ENCODE measurements at places on chromosomes 7 and 10.

DNA sequence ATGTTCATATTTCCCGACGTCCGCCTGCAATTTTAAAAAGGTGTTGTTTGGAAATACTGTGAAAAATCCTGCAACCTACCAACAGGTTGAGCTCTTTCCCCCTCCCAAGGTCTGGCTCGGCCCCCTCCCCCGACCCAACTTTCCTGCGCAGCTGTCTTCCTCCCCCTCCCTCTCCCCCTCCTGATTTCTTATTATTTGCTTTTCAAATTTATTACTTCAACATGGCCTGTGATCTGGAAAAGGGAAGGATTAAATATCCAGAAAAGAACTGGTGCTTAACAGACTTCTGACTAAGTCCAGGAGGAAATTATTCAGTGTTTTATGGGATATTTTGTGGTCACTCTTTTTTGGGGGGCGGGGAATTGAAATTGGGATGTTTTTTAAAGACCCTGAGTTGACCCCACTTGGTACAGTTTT is 2.4 kb downstream of the ARID5B start:
- no peak for DNase-seq

DNA sequence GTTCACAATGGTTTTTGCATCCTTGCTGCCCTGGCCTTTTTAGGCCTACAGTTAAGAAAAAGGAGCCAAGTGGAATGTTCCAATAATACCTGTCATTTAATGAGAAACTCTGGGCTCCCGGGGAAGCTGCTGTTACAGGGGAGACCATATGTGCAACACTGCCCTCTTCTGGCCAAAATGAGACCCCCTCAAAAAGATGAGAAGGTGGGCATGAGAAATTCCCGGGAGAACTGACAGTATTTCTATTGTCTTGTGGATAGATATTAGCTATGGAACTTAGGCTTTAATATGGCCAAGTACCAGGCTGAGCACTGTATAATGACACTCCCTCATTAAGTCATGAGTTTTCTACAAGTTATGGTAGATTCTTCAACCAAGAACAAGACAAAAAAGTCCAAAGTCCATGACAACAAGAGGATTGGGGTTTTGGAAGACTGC is 99.4 kb downstream of the CCDC3 start:
- DNase-seq: peak; percentile 6

GRCh38 chr10:124647421-124648130 is 96.6 kb downstream of the FAM53B start:
- no peak for DNase-seq

- no peak for DNase-seq
Observed at GRCh38 chr10:47260505-47261111, 39.4 kb upstream of the GDF10 start.

DNA sequence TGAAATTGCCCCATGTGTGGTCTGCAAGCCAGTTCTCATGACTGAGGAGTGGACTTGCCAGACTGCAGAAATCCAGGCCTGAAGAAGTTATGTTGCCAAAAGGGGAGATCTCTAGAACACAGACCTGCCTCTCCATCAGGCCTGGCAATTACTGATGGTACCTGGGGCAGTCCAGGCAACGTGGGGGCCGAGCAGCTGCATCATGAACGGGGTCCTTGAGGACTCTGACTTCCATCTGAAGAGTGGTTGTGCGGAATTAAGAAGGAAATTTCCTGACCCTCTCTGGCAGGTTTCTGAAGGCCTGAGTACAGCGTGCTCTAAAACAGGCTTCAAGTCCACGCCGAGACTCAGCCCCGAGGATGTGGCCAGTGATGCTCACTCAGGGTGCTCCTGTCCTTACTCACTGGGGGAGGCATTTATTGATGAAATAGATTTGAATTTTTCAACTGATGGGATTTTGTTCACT is 30.4 kb downstream of the RAMP3 start:
- no peak for DNase-seq

DNA sequence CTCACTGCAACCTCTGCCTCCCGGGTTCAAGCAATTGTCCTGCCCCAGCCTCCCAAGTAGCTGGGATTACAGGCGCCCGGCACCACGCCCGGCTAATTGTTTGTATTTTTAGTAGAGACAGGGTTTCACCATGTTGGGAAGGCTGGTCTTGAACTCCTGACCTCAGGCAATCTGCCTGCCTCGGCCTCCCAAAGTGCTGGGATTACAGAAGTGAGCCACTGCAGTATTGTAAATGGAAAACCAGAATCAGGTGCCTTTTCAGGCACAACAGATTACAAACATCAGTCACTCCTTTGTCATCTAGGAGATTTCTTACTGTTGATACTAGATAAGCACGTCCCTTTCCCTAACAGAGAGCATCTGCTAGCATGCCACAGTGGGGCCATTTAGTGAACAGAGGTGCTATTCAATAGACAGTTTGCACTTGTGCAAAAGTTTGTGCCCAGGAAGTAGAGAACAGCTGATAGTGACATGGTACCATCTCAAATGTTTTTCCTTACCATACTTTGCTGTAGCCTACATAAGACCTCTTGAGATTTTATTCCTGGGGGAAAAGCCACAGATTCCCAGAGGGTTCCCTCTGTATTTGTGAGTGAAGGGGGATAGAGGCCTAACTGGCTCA is 24.5 kb upstream of the WAC start:
- DNase-seq: no peak

- DNase-seq: no peak
Observed at GRCh38 chr10:945778-946177, 14.3 kb upstream of the LARP4B start.

DNA sequence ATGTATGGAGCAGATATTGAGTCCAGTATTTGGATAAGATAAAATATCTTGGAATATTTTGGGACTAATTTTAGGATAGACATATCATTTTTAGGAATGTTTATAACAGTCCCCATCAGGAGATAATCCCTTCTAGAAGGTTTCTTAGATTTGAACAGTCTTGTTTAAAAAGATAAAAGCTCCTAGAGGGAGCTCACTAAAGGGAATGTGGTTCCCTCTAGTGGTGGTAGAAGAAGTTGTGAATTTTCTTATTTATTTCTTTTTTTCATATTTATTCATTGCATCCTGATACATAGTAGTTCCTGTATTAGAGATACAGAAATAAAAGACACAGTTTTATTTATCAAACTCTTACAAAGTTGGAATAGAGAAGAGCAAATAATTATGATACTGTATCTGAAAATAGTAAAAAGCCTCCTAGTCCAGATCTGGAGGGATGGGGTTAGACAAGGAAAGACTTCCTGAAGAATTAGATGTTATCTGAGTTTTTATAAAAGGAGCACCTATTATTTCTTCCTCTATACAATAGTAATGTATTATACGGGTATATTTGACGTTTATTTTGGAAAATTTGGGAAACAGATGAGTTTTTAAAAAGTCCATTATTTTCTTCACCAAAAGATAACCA is 24.5 kb upstream of the KLF14 start:
- DNase-seq: no peak

DNA sequence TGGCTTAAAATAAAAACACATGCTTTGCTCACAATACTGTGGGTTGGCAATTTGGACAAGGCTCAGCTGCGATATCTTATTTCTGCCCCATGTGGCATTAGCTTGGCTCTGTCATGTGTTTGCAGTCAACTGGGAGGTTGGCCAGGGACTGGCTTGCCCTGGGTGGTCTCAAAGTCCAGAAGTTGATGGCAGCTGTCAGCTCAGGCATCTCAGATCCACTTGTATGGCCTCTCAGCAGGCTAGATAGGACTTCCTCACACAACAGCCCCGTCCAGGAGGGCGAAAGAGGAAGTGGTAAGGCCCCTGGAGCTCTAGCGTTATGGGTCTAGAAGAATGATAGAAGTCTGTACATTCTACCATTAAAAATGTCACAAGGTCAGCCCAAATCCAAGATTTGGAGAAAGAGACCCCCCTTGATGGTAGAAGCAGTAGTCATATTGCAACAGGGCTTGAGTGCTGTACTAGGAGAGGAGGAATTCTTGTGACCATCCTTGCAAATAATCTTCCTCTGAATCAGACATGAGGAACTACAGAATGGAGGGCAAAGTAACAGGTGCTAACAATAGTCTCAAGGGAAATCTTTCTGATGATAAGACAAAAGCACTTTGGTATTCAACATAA is 166.2 kb downstream of the FAM107B start:
- no peak for DNase-seq

DNA sequence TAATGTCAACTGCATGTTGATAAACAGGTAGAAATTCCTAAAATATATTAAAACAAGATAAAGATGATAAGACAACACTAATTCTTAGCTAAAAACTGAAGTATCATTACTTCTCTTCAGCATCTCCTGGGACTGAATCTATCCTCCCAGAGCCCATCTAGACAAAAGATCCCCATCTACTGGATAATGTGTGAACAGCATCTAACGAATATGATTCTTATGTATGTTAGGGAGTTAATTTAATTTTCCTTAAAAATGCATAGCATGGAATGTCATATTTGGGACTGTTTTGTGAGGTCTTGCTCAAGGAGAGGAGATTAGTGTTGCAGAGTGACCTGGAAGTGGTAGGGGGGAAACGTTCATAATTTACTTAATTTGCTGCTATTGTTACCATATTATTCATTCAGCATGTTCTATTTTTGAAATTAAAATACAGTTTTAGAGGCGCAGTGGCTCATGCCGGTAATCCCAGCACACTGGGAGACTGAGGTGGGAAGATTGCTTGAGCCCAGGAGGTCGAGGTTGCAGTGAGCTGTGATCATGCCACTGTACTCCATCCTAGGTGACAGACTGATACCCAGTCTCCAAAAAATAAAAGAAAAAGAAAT is 305.1 kb upstream of the CSTF2T start:
- DNase-seq: no peak

Measured in nucleus accumbens (tissue), 56 donors.